ENCODE measurements at places on chromosomes 4 and X.

GRCh38 chrX:15911734-15912550 lies 57.3 kb upstream of the AP1S2 start:
- no peak for DNase-seq

DNA sequence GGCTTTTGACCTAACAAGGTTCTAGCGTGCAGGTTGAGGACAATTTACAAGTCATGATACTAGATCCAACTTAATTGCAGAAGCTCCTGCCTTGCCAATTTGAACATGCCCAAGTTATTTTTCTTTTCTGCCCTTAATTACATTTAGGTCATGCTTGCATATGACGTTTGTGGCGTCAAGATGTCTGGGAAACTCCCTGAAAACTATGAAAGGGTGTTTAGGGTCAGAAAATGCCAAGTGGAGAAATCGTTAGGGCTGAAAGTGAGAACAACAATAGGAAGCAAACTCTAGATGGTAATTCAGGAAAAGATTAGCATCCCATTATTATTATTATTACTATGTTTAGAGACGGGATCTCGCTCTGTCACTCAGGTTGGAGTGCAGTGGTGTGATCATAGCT lies 38.2 kb upstream of the PLAC8 start:
- no peak for DNase-seq

DNA sequence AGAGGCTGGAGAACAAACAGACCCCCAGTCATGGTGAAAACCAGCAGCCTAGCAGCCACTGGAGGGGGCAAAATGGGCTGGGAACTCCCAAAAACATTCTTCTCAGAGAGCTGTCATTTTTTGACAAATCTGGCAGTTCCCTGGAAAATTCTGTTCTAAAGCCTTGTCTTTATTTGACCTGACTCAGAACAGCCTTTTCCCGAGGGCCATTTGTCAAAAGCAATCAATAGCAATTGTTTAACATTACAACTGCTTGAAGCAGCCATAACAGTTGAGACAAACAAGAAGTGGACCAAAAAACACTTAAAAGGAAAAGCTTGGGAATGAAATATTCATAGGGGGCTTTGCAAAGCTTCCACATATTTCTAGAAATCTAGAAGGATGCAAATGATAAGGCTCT lies 39.6 kb downstream of the SOWAHB start:
- DNase-seq: no peak

GRCh38 chr4:142923619-142924018 lies 77.5 kb upstream of the INPP4B start:
- no peak for DNase-seq

DNA sequence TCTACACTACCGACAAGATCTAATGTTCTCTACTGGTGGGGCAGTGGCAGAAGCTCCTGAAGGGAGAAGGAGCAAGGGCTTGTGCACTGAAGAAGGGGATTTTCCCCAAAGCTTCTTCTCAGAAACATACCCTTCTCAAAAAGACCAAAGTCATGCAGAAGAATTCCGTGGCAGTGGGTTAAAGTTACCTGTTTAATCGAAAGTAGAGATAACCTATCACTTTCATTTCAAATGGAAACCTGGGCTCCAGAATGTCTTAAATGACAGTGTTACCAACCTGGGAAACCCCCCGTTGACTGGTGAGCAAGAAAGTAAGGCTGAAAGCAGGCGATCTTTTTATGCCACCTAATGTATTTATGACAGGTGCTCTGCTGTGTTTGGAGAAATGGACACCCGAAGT lies 92.5 kb upstream of the TEX13D start:
- no peak for DNase-seq

DNA sequence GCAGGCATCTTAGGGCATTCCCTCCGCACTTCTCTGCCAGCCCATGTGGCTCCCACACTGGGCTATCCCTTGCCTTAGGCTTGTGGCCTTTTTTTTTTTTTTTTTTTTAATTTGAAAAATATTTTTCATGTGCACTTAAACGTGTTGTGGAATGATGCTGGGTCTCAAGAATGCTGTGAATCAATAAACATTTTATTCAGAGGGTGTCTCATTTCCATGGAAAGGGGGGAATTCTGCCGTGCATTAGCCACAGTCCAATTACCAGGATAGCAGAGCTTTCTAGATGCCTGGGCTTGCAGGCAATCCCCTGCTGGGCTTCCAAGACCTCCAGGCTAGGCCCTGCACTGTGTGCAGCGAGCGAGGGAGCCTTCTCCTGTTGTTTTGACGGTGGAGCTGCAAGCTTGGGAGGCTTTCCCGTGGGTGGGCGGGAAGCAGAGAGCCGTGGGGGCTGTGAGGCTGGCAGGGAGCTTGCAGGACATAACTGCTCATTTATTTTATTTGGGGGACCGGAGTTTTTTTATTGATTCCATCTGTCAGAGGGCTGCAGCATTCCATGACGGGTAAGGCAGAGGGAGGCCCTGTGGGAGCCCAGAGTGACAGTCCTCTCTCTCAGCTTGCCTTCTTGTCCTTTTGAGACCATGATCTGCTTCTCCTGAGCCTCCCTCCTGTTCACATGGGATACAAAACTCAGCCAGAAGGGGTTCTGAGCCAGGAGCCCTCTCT lies 2.6 kb upstream of the CPZ start:
- DNase-seq: peak; percentile 34

DNA sequence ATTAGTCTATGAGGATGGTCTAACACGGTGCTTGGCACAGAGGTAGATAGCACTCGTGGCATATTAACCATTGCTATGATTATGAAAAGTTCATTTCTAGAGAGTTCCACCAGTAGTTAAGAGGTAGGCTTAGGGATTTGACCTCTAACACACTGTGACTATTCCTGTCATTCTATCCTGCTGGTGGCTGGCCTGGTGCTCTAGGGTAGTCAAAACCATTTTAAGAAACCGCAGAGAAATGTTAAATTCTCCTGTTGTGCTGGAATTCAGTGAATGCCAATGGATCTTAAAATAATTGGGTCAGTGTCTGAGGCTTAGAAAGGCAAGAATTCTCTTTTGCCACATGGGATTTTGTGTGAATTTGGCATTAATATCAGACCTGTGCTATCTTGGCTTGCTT lies 53.9 kb downstream of the VGLL1 start:
- DNase-seq: no peak

DNA sequence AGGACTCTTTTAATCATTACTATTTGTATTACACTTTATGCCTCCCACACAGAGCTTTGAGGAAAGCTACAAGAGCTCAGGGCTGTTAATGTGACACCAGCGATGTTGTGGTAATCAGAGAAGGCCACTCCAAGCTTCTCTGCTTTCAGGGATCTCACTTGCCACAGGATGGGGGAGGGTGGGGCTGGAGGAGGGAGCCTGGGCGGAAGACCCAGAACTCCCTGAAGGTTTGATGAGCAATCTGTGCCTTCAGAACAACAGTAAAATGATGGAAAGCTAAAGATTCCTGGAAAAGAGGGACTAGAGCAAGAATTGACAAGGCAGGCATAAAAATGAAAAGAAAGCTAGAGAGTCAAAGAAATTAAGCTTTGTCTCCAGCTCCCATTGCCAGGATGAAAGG lies 75.6 kb downstream of the MAML3 start:
- DNase-seq: peak; percentile 70

- DNase-seq: no peak
These were observed 948.3 kb upstream of the PRKX start for GRCh38 chrX:4661771-4662170.

DNA sequence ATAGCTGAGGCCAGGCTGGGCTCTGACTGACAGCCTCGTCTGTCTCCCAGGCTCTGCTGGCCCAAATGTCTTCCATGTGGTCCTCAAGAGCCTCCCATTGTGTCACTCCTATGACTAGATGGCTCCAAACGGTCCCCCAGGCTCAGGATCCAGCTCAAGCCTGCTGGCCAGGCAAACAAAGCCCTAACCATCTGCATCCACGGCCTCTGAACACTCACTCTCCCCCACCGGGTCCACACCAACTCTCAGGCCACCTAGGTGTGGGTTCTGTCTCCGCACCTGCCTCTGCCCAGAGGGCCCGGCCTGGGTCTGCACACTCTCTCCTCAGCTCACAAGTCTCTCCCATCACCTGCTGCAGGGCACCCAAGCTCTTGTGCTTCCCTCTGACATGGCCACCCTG lies 52.9 kb downstream of the JAKMIP1 start:
- no peak for DNase-seq

- no peak for DNase-seq
These were observed 986.4 kb downstream of the NLGN4X start for GRCh38 chrX:5242091-5242790.

DNA sequence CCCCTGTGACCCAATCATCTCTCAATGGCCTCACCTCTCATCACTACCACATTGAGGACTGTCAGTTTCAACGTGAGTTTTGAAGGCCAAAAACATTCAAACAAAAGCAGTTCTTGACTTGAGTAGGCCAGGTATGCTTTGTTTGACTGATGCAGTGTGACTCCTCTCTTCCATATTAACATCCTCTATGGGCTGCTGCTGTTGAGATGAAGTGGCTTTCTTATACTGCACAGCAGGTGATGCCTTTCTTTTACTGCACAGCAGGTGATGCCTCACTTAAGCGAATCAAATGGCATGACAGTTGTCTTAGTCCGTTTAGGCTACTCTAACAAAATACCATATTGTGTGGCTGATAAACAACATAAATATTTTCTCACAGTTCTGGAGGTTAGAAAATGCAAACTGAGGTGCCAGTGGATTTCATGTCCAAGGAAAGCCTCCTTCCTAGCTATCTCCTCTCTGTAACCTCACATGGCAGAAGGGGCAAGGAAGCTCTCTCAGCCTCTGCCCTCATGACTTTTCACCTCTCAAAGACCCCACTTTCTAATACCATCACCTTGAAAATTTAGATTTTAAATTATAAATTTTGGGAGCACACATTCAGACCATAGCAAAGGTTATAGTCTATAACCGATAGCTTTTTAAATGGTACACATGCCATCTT lies 2267.9 kb upstream of the AGA start:
- DNase-seq: no peak

- no peak for DNase-seq
These were observed 24.9 kb upstream of the AMOT start for GRCh38 chrX:112865464-112866025.

DNA sequence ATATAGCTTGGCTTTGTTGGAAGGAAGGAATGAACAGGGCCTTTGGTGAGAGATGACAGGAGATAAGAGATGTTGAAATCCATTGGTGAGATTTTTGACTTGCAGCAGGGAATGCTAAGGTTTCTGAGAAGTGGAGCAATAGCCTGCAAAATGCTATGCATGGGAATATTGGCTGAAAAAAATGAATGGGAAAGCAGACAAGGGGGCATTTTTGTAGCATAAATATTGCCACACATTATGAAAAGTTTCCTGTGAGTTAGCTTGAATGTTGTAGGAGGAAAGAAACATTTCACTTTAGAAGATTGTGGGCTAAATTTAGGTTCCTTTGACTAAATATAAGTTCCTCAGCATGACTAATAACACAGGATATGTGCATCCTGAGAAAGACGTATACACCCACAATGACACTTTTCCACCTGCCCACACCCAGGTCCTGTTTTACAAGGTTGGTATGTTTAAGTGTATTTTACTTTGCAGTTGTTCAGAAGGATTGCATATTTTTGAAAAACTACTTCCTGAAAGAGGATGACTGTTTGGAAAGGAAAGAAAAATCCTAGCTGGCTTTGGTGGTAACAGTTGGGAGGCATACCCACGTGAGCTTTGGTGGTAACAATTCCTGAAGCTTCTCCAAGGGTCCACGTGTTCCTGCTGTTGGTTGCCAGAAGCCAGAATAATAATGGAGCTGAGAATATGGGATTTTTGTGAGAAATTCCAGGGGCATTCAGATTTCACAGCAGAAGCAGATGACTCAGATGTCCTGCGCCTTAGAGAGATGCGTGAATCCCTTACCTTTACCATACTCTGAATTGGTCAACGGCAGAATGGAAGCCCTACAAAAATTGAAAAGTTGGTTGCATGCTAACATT lies 28.5 kb downstream of the PHEX start:
- DNase-seq: no peak

GRCh38 chrX:3191796-3192195 lies 150.5 kb downstream of the ARSF start:
- DNase-seq: no peak

GRCh38 chr4:48766131-48766792 lies 13.8 kb downstream of the FRYL start:
- DNase-seq: no peak

GRCh38 chr4:93103042-93103441 lies 725.5 kb upstream of the ATOH1 start:
- DNase-seq: no peak

- DNase-seq: no peak
These were observed 9.8 kb upstream of the FRAS1 start for GRCh38 chr4:78047366-78047765.

GRCh38 chr4:145815027-145815612 lies 123.5 kb downstream of the ZNF827 start:
- no peak for DNase-seq

- DNase-seq: no peak
These were observed 2733.3 kb downstream of the PCDH7 start for GRCh38 chr4:33453436-33453835.

DNA sequence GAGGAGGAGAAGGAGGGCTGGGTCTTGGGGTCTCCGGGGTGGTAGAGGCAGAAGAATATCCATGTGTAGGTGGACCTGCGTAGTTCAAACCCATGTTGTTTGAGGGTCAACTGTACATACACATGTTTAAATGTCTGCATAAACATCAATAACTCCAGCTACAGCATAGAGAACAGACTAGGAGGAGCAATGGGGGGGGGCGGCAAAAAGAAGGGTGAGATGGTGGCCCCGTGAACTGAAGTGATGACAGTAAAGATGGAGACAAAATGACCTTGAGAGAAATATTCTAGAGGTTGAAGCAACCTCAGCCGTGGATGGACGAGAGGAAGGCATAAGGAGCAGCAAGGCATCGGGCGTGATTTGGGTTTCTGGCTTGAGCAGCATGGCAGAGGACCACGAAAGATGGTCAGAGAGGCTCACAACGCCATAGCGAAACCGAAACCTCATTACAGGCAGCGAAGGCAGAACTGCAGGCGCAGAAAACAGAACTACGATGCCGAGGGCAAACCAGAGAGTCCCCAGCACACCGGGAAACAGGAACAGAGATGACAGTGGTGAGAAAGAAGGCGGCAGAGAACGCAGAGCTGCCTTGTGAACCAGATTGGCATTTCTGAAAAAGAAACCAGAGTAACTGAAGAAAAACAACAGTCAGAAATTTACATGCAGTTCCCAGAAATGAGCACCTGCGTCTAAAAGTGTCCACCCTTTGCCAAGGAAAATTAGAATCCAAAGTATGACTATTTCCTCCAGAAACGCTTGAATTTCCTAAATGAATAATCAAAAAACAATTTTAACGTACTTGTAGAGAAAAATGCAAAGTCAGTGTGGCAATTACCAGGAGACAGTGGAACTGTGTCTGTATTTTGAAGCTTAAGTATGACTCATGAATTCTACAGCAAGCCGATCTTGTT lies 50.3 kb upstream of the ENPP6 start:
- no peak for DNase-seq
